ENCODE measurements at places on chromosomes 3 and 15.

- no peak for DNase-seq
Measured at GRCh38 chr3:107806536-107806935, 283.8 kb downstream of the BBX start.

DNA sequence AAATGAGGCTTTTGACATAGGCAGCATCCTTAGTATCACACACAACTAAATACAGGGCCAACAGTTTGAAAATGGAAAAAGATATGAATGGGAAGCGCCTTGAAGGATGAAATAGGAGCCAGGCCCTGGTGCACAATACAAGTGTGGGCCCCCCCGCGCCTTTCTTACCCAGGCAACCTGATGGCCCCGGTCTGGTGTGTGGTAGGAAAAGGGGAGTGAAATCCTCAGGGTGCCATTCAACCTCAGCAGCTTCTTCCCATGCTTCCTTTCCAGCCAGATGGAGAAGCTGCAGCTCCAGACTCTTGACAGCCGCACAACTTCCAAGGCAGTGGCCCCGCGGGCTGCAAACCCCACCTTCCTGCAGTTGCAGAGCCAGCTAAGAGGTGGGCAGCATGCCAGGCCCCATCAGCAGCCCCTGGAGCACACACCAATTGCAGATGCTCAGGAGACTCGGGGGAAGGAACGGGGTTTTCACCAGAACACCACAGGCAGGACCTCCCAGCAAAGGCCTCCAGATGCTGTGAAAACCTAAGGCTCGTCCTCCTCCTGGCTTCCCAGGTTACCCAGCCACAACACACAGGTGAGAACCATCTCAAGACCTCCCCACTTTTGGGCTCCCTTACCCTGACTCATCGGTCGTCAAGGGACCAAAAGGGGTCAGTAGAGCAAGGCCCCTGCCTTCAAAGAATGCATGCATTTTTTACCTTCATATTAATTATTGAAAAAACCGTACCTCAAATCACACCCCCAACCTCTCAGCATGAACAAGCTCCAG is 101.6 kb downstream of the CPN2 start:
- DNase-seq = no peak

DNA sequence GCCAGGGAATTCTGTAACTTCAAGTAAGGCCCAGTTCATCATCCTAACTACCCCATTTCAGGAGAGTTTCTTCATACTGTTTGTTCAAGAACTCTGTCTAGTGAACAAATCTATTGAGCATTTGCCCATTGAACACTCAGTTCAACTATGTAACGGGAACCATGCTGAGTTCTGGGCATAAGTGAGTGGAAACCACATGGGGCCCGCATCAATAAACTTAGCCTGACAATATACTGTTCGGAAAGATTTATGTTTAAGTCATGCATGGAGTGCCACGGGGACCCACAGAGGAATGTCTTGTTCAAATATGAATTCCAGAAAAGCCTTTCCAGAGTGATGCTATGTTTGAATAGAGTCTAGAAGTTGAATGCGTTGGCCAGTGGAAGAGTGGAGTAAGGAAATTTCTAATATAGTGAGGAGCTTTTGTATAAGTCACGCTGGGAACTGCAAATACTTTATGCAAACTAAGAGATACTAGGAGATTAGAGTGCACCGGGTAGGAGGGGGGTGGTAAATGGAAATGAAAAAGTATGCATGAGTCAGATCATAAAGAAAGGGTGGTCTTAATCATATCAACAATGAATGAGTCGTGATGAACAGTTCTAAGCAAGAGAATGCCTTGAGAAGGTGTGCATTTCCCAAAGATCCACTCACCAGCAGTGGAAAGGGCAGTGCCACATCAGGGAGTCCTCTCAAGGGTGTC is 279.8 kb downstream of the VPS13C start:
- no peak for DNase-seq

DNA sequence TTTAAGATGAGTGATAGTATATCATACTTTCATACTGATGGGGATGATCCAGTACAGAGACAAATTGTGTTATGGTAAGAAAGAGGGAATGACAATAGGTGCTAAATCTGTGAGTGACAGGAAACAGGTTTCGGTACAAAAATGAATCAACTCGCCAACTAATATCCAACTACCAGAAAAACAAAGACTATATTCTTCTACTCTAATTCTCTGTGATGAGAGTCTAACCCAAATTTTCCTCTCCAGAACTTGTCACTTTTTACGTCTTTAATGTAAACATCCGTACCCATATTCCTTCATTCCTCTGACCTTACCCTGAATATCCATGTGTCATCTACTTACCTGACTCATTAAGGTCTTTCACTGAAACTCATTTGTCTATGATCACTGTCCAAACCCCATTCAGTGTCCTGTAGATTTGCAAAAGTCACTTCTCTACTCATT is 39.6 kb downstream of the SCAPER start:
- no peak for DNase-seq
